Putamen (tissue), 1 donor: ENCODE measurements at places on chromosomes 3 and 15.

DNA sequence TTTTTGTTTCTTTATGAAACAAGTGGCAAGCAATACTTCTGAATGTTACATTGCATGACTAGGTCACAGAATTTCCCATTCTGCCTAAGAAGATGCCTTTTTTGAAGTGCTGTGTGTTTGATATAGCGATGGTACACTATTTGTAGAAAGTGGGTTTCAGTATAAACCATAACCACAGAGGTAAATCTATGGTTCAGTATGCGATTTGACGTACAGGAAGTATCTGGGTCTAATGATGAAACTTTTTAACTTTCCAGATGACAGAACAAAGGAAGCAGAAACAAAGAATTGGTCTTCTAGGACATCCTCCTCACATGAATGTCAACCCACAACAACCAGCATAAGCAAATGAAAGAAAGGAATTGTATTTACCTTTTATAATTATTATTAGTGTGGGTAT, 133.4 kb upstream of the BHLHE40 start:
- no peak for DNase-seq

- DNase-seq: no peak
Observed at GRCh38 chr3:103787164-103787871, 1352.5 kb downstream of the ZPLD1 start.

DNA sequence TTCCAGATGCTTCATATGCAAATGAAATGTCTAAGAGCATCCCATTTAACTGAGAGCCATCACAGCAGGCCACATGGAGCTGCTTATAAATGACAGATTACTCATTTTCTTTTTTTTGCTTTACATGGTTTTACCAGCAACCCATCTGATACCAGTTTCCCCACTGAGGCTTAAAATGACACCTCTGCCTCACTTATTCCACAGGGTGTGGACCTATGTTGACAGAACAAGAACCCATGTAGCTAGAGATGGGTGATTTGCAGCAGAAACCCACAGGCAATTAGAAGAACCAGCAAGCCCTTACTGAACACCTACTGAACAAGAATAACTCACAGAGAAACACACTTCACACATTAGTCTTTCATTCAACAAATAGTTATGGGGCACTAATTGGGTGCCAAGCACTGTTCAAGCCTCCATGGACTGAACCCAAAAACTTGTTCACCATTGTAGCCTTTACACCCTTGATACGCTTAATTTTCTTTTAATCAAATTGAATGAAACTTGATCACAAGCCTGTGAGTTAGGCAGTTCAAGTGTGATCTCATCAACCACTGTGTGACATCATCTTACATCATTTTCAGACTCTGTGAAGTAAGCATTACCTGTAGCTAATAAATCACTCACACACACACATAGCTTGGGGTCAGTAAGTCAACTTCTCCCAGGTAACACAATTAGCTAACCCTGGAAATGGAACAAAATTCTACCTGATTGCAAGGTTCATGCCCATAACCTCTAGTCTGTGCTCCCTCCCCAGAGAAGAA, 45.4 kb downstream of the MAGI1 start:
- DNase-seq: no peak

DNA sequence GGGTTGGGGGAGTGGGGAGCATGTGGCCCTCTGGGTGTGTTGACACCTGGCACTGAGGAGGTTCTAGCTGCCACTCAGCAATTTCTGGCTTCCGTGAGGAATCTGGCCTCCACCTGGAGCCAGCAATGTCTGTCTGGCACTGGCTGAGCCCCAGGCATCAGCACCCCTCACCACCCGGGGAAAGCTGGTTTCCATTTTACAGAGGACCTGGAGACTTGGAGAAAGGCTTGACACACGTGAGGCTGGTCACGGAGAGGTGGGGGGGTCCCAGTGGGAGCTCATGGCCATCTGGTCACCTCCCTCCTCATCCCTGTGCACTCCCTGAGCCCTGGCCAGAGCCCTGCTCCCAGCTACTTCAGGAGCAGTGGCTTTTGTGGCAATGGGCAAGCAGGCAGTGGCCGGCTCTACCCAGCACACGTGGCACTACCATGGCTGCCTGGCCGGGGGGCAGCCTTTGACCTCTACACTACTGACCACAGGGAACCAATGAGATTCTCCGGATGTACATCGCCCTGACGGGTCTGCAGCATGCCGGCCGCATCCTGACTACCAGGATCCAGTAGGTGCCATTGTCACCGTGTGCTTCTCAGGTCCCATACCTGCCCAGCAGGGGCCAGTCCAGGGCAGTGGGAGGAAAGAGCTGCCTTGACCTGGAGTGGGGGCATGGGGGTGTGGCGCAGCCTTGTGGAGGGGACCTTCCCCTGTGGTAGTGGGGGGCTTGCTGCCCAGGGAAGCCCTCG, 28.5 kb downstream of the ACAD9 start:
- no peak for DNase-seq

DNA sequence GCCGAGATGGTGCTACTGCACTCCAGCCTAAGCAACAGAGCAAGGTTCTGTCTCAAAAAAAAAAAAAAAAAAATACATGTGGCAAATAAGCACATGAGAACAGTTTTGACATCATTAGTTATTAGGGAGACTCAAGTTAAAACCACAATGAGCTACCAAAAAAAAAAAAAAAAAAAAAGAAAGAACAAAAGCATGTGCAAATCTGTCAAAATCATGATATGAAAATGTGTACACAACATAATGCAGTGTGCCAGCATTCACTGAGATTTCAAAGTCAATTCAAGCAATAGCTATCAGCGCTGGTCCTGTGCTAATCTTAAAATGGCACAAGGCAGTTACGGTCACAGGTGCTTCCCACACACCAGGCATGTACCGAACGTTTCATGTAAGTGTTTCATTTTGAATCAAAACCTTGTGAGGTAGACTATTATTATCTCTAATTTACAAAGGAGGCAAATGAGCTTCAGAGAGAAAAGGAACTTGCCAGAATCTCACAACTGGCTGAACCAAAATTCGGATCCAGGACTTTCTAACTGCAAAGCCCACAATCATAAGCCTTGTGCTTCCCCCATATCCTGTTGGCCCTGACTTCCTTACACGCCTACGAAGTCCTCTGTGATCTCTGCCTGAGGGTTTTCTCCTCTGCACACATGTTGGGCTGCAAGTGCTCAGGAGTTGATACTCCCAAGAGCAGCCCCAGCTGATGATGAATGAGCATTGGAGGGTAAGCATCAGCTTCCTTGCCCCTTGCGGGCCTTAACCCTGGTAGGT, 200.1 kb upstream of the PROK2 start:
- no peak for DNase-seq

GRCh38 chr3:51530485-51530884, 8.0 kb upstream of the RAD54L2 start:
- no peak for DNase-seq

DNA sequence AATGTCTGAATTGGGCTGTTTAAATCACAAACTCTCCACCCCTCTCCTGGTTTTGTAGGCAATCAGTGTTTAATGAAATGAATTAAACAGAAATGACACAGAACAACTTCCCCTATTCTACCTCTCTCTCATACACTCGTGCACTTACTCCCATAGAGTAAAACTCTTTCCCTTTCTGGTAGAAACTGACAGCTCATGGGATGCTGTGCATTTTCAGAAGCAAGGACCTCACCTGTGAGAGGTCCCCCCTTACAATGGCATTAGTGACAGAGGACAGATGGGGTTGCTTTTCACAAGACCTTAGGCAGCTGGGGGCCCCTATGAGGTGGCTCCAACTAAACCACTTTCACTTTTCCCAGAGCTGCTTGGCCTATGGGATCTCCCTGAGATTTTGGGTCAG, 31.9 kb downstream of the PARP16 start:
- DNase-seq: no peak

DNA sequence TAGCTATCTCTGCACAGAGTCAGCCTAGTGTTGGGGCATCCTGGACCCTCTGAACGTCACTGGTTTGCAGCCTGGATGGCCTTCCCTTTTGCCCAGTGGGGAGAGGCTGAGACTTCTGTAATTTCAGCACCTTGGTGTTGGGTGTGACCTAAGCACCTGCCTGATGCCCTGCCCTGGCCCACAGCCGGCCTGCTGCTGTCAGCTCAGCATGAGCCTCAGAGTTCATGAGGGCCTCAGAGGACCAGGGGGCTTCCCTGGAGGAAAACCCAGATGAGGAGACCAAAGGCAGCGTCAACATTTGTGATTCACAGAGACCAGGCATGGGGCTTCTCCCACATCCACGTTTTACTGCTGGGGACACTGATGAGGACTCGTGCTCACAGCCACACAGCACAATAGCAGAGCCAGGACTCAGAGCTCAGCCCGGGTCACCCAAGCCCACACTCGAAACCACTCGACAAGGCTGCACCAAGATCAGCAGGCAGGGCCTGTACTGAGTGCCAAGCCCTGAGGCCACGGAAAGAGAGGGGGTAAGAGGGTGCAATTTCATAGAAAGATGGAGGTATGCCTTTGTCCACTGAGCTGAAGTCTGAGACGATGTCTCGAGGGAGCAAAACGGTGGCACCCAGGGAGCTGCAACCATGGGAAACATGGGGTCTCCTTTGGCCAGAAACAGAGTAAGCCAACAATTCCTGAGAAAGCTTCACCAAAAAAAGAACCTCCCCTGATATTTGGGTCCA, 9.9 kb upstream of the GP9 start:
- no peak for DNase-seq

- no peak for DNase-seq
Observed at GRCh38 chr15:38176155-38176554, 76.5 kb upstream of the SPRED1 start.

DNA sequence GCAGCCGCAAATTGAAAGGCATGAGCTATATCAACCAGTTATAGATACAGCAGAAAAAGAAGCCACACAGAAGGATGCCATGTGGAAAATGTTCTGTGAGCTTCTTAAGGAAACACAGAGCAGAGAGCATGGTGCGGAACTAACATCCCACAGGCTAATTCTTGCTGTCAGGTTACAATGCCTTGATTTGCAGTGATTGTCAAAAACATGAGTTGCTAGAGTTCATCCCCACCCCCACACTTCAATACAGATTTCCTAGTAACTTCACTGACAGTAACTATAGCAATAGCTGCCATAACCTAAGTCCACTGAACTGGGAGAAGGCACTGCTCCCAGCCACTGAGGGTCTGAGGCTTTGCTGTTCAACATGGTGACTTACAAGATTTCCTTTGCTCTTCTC, 821.6 kb downstream of the SQOR start:
- peak; percentile 73 for DNase-seq

DNA sequence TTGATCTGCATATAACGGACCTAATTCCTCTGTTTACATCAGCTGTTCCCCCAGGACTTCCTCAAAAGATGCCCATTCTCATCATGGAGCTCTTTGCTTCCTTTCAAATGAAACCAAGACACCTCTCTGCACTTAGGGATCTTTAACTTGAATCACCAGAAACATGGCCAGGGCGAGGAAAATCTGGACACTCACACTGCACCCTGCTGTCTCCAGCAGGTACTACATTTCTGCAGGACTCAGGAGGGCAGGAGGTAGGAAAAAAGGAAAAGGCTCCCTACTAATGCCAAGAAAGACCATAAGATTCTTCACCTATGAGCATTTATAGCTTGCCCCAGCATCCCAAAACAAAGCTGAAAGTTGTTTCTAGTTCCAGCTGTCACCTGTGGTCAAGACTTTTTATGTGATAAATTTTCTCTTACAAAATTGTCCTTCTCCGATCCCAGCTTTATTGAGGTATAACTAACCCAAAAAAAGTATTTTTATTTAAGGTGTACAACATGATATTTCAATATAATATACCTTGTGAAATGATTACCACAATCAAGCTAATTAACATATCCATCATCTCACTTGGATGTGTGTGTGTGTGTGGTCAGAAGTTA, 87.3 kb upstream of the C15orf61 start:
- no peak for DNase-seq

DNA sequence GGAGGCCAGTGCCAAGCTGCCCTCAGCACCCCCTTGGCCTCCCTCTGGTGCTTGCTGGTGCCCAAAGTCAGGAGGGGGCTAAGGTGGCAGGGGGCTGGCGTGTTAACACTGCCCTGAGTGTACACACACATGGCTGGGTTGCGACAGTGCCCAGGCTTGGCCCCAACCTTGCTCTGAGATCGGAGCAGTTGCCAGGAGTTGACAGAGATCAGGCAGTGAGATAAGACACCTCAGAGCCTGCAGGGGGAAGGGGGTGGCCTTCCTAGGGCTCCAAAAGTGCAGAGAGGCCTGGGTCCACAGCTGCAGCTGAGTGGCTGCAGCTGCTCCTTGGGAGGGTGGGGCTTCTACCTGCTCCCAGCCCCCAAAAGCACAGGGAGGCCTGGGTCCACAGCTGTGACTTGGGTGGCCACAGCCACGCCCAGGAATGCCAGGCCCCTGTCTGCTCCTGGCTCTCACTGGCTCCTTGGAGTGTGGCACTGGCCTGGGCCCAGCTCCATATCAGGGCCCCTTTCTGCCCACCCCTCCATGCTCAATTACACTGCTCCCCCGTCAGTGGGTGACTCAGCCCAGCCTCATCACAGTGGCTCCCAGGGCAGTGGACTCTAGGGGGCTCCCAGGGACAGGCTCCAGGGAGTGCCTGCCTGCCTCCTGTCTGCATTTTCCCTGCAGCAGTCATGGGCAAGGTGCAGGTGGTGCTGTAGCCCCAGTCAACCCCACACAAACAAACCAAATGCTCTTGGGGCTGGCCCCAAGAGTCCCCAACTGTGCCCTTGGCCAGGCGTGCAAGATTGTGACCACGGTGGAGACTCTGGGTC, 56.4 kb upstream of the C15orf39 start:
- no peak for DNase-seq

GRCh38 chr3:134380249-134380648, 6.0 kb upstream of the AMOTL2 start:
- no peak for DNase-seq

DNA sequence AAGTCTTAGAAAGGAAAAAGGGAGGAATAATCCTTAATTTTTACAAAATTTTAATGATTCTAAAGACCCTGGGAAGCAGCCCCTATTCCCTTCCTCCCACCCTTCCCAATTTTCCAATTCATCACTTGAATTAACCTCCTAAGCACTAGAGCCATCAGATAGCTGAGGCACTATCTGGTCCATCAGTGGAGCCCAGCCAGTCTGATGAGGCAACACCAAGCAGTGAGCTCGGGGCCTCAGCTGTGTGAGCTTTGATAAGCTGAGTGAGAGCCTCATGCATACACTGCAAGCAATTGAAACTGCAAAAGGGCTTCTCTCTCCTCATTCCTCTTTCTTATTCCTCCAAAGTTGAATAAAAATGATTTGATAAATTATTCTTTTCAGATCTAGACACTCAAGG, 31.9 kb downstream of the TUSC7 start:
- no peak for DNase-seq

- DNase-seq: no peak
Observed at GRCh38 chr3:154971771-154972326, 108.3 kb upstream of the MME start.

GRCh38 chr3:151226088-151226563, 23.1 kb upstream of the GPR171 start:
- DNase-seq: no peak

DNA sequence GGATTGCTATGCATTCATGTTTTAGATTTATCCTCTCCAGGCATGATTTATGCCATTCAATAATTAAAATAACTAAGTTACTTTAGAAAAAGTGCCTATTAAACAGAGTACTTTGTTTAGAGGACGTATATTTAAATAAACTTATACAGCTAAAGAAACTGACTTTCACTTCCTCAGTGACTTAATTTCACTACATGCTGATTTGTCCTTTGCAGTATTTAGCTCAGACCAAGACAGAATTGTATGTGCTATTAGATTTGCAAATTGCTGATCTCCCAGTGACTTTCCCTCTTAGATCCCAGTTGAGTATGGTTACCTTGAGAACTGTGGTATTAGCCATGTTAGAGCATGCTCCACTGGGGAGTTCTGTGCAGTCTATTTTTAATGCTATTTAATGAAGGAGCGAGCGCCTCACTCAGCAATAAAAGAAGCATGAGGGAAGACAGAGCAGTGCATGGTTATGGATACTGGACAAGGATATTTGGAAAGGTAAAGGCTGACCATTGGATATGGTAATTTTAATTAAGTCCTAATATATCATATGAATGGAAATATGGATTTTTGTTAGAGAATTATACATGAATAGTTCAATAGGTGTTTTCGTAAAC, 2.7 kb downstream of the ARPP21 start:
- peak; percentile 72 for DNase-seq
